Right renal cortex interstitium (tissue), 3 donors: ENCODE measurements at places on chromosomes 12 and 14. TPM values are rescaled to one million over a fixed set of nuclear protein-coding genes. Genes with fewer than 3 reads are reported as not detected.

Gene FOXN4
- 1.3 TPM for polyA plus RNA-seq

DNA sequence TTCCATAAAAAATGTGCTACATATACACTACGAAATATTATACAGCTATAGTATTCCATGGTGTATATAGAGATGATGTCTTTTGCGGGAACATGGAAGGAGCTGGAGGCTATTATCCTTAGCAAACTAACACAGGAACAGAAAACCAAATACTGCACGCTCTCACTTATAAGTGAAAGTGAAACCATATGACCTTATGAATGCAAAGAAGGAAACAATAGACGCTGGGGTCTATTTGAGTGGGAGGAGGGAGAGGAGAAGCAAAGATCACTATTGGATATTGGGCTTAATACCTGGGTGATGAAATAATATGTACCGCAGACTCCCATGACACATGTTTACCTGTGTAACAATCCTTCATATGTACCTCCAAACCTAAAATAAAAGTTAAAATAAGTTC, 142.8 kb downstream of the LRFN5 start:
- no peak for DNase-seq

DNA sequence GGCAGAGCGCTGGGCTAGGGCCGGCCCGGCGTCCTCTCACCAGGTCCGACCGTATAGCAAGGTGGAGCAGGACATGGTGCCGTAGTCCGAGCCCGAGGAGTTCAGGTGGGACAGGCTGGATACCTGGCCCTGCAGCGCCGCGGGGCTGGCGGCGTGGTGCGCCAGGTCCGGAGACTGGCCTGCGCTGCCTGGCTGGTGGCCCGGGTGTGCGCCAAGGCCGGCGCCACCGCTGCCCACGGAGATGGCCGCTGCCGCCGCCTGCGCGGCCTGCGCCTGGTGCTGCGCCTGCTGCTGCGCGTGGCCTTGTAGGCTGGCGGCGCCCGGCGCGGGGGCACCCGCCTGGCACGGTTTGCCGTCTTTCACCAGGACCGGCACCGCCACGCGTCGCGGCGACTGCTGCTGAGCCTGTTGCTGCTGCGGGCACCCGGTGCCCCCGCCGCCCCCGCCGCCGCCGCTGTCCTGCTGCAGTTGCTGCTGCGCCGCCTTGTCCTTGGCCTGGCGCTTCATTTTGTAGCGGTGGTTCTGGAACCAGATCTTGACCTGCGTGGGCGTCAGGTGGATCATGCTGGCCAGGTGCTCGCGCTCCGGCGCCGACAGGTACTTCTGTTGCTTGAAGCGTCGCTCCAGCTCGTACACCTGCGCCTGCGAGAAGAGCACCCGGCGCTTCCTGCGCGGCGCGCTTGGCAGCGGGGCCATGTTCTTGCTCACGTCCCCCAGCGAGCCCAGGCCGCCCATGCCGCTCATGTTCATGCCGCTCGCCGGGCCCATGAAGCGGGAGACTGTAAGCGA, 2.6 kb downstream of the NKX2-1 start:
- DNase-seq = no peak

GRCh38 chr12:89235189-89235993, 116.9 kb downstream of the DUSP6 start:
- DNase-seq = no peak

DNA sequence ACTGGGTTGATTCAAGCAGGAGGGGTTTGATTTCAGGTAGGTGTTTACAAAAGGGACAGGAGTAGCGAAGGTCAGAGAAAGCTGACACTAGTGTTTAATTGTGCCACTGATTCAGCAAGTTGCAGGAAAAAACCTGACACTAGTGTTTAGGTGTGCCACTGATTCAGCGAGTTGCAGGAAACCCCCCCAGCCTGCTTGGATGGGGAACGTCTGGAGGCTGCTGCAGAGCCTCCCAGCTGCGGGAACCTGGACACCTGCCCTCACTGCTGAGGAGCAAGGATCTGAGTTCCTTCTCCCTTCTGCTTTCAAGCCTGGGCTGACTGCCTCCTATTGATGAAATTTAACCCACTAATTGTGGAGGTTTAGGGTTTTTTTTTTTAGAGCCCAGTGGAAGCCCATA, 84.2 kb downstream of the AVPR1A start:
- no peak for DNase-seq

GRCh38 chr14:76705214-76705613, 56.1 kb upstream of the VASH1 start:
- DNase-seq = no peak

- DNase-seq = no peak
Measured at GRCh38 chr12:120474616-120474960, 5.0 kb upstream of the SRSF9 start.

GRCh38 chr14:104697892-104698583, 8.6 kb downstream of the INF2 start:
- DNase-seq = no peak

DNA sequence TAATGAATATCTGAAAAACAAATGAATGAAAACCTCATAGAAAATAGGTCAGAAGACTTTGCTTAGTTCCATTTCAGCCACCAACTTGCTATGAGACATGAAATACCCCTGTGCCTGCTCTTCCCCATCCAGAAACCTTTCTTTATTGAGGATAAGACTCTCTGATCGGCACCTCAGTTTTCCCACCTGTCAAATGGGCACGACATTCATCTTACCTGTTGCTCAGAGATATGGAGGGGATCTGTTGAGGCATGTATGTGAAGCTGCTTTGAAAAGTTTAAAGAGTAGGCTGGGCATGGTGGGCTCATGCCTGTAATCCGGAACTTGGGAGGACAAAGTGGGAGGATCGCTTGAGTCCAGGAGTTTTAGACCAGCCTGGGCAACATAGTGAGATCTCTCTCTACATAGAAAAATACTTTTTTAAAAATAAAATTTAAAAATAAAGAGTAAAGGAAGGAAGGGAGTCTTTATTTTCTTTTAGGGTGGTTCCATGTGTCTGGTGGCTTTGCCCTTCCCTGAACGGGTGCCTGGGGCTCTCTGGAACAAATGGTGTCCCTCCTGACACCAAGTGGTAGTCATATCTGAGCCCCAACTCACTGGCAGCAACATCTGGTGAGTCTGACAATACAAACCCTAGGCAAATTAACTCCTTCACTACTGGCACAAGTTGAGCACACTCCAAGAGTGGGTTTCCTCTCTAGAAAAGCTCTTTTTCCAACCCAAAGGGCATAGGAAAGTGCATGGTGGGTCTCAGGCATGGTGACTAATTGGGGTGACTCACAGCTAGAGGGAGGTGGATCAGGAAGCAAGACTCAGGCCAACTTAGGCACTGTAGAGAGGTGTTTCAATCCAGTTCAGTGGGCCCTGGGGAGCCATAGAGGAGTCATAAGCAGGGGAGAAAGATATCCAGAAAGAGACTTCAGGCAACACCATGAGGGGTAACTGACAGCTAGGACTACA, 42.1 kb downstream of the MAP1LC3B2 start:
- DNase-seq = no peak
